Bronchial epithelial cell (primary cell): ENCODE measurements at places on chromosomes 4 and X. TPM values are rescaled to one million over a fixed set of nuclear protein-coding genes. Genes with fewer than 3 reads are reported as not detected.

Gene ERAS
- total RNA-seq = not detected in 2 replicates

Gene PCDH10
- total RNA-seq = under 0.01 TPM in 2 replicates

Gene PLAC8
- total RNA-seq = 0.79 and 4.4 TPM in 2 replicates

Gene SH3RF1
- 9.0 and 14.0 TPM in 2 replicates for total RNA-seq

Gene ERVMER34-1
- total RNA-seq = 0.51 and 3.2 TPM in 2 replicates

Gene MAGEC2
- not detected in 2 replicates for total RNA-seq

Gene MAGEA11
- total RNA-seq = not detected in 2 replicates

Gene DDX60
- total RNA-seq = 2.8 and 2.9 TPM in 2 replicates

Gene COL4A5
- 48.4 and 63.1 TPM in 2 replicates for total RNA-seq

Gene NSDHL
- total RNA-seq = 18.4 and 24.6 TPM in 2 replicates

Gene MTCP1
- 1.8 and 29.3 TPM in 2 replicates for total RNA-seq

Gene SPRY1
- 3.2 and 3.3 TPM in 2 replicates for total RNA-seq

Gene NPY2R
- not detected in 2 replicates for total RNA-seq

Gene CLNK
- total RNA-seq = not detected in 2 replicates

Gene PRRG3
- not detected in 2 replicates for total RNA-seq

Gene L1CAM
- 0.26 and 1.4 TPM in 2 replicates for total RNA-seq

Gene HMGB3
- total RNA-seq = 46.7 and 74.5 TPM in 2 replicates

Gene CEP135
- 3.7 and 4.1 TPM in 2 replicates for total RNA-seq

Gene ELMOD2
- 19.2 and 26.9 TPM in 2 replicates for total RNA-seq

Gene GRIA2
- total RNA-seq = not detected in 2 replicates

Gene ALAS2
- not detected in 2 replicates for total RNA-seq

Gene LRBA
- 103 and 119 TPM in 2 replicates for total RNA-seq

Gene STAG2
- 90.8 and 95.1 TPM in 2 replicates for total RNA-seq
